NCI-H187 treated with DMSO at 0.1 percent for 48 hours (cell line): ENCODE measurements at places on chromosomes 12 and 14.

DNA sequence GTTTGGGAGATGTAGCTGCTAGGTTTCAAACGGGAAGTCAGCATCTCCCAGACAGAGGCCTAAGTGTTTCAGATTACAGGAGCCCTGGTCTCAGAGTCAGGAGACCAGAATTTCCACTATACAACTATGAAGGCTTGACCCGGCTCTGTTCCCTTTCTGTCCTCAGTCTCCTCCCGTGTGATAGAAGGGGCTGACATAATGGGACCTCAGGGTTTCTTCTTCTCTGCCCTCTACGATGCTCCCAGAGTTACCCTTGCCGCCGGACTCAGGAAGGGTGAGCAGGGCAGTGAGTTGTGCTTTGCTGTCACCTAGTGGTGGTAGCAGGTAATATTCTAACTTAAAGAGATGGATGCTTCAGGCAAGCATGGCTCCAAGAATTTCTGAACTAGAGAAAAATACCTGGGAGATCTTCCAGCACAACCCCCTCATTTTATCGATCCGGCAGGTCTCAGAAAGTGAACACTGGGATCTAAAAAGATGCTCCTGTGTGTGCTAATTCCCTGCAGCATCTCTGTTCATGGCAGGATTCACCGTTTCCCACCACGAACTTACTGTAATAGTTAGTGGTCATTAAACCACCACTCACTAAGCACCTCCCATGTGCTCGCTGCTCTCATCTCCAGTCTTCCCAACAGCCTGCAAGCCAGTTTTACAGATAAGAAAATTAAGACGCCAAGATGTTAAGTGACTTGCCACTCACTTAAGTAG, 84.4 kb downstream of the VWF start:
- no peak for DNase-seq

GRCh38 chr12:50050410-50051098, 6.8 kb upstream of the ASIC1 start:
- no peak for DNase-seq

- DNase-seq = no peak
Observed at GRCh38 chr12:72111706-72112105, 160.5 kb upstream of the TRHDE start.

DNA sequence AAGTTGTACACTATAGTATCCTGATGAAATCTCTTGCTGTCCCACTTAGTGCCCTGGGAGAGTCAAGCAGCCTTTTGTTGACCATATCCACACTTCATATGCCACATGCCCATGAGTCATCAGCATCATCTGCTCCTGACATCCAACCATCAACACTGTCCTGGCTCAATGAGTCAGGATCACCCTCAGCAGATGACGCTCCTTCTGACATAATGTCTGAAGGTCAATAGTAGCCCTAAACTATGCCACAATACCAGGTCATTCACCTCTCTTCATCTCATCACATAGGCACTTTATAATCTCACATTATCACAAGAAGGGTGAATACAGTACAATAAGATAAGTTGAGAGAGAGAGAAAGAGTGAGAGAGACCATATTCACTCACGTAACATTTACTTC, 369.0 kb upstream of the FAR2 start:
- DNase-seq = no peak

GRCh38 chr12:24896171-24896570, 52.7 kb downstream of the BCAT1 start:
- DNase-seq = no peak

DNA sequence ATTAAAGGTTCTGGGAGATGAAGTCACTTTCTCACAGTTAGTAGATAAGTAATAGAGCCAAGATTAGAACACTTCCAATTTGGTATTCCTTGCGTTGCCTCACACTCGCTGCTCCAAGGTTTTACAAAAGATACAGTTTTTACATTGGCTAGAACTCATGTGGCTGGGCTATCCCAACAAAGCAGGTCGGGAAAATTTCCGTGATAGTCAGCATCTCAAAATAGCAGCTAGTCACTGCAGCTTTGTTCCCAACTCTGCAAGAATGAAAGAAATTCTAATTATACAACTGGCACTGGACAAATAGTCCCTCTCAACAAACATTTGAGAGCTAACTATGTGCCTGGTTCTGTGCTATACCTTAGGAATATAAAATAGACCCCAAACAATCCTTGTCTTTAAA, 24.6 kb upstream of the PPP1R12A start:
- no peak for DNase-seq

- DNase-seq = no peak
Observed at GRCh38 chr14:104186575-104186974, 48.2 kb downstream of the KIF26A start.

- no peak for DNase-seq
Observed at GRCh38 chr12:28486521-28486920, 296.3 kb downstream of the CCDC91 start.

DNA sequence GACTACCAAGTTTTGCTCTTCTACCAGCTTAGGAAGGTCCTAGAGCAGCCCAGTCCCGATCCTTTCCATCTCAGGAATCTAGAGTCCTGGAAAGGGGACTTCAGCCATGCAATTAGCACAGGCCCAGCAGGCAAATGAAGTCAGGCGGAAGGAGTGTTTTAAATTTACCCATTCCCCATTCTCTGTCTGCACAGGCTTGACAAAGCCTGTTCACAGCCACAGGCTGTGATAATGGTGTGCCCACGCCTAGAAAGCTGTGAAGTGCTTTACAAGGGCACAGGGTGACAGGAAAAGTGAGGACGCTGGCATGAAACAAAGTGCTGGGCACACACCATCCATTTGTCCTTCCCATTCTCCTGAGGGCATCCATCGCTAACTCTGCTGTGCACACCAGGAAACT, 79.0 kb downstream of the PITPNM2 start:
- DNase-seq = peak; percentile 38

GRCh38 chr12:69105101-69105962, 134.0 kb upstream of the CPSF6 start:
- DNase-seq = peak; percentile 96

DNA sequence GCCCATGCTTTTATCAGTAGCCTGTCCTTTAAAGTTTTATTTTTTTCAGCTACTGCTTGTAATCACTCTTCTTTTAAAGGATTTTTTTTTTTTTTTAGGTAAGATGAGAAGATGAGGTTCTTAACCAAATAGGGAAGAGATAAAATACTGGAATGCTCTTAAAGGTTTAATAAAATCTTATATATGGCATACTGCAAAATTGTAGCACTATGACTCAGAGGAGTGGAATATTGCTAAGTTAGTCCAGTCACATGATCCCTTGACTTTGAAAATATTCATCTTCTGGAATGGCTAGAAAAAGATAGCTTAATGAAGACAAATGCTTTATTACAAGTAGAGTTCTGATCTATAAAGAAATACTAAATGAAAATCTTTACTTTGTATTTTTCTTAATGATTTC, 116.6 kb downstream of the NAV3 start:
- no peak for DNase-seq

DNA sequence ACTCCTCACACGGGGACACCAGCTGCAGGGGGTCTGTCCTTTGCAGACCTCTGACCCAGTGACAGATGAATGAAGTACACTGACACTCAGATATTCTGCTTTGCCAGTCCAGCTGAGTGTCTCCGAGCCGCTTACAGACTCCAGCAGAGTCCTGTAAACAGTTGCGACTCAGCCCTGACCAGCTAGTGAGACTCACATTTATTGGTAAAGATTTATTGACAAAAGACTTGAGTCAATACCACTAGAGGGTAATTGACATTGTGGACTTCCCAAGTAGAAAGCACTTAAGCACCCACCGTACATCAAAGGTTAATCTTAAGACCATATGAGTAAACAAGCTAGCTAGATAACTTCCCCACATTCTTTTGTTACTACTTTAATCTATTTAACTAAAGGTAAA, 9.8 kb upstream of the FKBP4 start:
- DNase-seq = no peak

DNA sequence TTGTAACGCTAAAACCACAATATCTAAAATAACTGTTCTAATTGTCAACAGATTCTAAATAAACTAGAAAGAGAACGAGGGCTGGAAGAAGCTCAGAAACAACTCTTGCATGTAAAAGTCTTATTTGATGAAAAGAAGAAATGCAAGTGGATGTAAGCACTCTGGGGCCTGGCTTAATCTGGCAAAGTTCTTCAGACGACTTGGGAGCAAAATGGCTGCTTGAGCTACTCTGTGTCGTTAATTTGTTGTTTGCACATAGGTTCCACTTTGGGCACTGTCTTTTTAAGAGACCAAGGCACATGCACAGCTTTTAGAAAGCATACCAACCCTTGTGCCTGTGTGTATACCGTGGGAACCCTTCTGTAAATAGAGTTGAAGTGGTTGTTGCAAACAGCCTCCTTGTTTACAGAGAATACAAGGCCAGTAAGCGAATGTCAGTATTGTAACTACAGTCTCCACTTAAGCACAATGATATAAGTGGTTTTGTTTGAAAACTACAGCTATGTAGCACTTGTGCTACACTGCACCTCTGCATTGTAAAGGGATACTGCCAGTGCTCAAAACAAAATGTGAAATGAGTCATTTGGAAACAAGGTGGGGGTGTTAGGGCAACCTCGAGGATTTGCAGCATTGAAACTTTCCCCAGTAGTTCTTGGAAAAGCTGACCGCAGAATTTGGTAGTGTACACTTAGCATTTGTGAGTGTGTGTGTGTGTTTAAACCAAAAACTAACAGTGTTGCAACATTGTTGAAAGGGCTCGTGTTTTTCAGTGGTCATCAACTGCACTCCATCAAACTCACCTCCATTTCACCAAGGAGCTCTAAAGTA, 154.3 kb downstream of the CEP83 start:
- no peak for DNase-seq

- DNase-seq = no peak
Observed at GRCh38 chr12:53983950-53984572, 885 bp upstream of the HOXC10 start.

- no peak for DNase-seq
Observed at GRCh38 chr14:77458249-77458950, 507 bp downstream of the AHSA1 start.

- no peak for DNase-seq
Observed at GRCh38 chr14:90795744-90796143, 20.5 kb downstream of the TTC7B start.

DNA sequence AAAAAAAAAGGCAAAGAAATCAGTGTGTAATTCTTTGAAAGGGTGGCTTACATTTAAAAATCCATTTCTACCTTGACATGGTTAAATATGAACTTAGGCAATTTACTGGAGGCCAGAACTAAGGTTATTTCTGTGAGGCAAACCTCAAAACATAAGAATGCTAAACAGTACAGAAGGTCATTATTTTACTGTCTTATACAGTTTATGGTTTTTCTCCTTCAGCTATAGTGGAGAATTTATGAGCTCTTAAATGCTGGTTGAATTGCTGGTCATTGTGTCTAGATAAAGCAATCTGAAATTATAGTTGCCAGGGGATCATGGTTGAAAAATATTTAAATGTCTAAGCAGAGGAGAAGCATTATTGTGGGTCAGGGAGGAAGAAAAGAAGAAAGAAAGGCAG, 70.5 kb downstream of the TRIM9 start:
- DNase-seq = no peak

DNA sequence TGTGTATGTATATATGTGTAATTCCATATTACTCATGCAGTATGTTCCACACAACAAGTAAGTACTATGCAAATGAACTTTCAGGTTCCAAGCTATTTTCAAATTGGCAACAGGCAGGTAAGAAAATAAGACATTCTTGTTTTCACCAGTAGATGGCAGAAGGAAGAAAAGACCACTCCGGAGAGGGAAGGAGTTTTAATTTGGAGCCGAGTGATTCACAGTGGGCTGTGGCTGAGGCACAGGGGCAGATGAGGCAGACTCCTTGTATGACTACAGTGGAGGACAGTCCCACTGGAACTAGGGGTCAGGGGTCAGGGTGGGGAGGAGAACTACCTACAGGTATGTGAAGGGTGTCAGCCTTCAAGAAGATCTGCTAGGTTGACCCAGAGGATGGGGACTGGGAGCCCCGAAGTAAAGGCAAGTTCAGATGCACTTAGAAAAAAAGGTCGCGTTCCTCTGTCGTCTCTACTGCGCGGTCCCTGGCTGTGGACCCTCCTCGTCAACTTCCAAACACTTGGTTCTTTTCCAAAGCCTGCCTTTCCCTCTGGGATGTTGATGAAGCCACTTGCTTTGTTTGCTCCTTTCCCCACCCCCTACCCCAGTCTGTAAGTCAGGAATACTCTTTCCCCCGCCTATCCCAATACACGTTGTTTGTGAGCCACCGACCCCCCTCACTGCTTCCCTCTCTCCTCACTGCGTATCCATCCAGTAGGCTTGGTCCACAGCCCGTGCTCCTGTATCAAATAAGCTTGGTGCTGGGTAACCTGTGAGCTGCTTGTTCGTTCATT, 24.1 kb downstream of the DDX47 start:
- DNase-seq = peak; percentile 3

DNA sequence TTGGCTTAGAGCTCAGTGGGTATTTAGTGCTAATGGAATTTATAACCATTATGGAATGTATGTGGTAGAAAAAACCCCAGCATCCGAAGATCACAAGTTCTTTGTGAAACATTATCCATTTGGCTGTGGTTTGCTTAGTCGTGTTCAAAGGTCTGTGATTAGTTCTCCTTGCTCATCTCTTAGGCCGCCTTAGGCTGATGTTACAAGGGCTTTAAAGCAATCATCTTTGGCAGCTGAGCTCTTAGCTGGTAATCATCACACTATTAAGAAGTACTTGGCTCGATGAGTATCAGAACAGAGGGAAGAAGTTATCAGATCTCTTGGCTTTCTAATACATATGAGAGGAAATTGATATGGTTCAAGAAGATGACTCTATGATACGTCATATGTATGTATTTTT, 124.1 kb upstream of the E2F7 start:
- DNase-seq = no peak

GRCh38 chr14:61498303-61498702, 176.9 kb downstream of the PRKCH start:
- no peak for DNase-seq

GRCh38 chr12:56014205-56014604, 6.6 kb upstream of the IKZF4 start:
- no peak for DNase-seq

- DNase-seq = no peak
Observed at GRCh38 chr14:90054803-90055202, 7.0 kb upstream of the KCNK13 start.

DNA sequence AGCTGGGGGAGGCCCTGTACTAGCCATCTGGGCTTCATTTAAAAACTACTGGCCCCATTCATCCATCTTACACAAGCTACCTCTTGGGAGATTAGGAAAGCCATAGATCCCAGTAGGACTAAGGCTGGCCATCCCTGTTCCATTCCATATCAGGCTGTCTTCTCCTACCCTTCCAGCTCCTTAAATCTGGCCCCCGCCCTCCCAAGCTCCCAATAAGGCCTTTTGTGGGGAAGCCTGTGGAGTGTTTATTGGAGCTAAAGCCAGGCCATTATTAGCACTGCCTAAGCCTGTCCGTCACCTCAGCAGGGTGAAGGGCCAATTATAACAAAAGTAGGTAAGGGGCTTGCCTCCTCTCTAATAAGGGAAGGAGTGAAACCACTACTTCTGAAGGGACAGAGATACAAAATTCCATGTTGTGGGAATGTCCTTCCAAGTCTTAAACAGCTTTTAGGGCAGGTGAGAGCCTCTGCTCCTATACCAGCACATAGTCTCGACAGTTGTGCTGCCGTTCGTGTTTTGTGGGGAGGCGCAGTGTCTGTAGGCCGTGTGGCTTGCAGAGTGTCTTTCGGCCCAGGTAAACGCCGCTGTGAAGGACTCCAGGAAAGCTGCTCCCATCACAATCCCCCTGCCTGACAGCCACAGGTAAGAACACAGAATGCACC, 3.7 kb downstream of the MYL6 start:
- no peak for DNase-seq

- no peak for DNase-seq
Observed at GRCh38 chr12:66587912-66588311, 91.0 kb downstream of the GRIP1 start.
